ENCODE measurements at places on chromosomes 1 and 21.

DNA sequence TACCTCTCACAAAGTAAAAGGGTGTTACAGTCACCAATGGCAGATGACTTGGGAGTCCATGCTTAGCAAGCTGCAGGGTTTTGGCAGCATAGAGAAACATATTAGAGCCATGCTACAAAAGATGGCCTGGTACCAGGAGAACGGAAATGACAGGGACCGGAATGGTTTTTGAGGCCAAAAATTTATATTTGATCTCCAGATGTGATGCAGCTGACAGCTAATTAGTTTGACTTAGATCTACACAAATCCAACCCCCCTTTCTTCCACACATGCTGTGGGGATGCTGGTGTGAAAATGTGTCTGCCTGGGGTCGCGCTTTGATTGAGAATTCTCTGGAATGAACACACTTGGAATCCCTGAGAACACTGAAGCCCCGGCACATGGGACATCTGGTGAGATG is 26.5 kb downstream of the SYF2 start:
- DNase-seq: no peak

DNA sequence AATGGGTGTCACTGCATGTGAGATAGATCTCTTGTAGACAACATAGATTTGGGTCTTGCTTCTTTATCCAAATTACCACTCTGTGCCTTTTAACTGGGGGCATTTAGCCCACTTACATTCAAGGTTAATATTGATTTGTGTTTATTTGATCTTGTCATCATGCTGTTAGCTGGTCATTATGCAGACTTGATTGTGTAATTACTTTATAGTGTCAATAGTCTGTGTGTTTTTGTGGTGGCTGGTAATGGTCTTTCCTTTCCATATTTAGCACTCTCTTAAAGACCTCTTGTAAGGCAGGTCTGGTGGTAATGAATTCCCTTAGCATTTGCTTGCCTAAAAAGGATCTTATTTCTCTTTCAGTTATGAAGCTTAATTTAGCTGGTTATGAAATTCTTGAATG is 29.6 kb downstream of the ZNF691 start:
- peak; percentile 8 for DNase-seq

DNA sequence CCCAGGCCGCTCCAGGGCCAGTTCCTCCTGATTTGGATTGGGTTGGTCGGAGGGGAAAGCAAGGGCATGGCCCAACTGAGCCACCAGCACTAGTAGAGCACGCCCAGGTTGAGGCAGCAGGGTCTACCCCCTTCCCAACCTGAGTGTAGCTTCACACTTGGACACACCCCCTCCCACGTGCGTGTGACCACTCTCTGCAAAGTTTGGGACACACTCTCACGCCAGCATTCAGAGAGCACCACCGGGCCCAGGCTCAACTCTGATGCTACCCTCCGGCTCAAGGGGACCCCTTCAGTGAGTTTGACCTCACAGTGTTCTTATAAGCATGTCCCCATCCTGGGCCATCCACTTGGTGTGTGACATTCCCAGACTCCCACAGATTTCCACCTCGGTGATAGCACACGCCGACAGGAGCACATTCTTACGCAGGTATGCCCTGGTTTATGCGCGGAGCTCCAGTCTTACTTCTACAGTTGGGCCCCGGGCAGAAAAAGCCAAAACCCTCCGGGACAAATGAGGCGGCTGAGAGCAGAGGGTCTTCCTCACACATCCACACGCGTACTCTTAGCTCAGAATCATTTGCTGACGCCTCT is 3.0 kb upstream of the DMRTA2 start:
- no peak for DNase-seq

GRCh38 chr1:155004352-155005075 is 1.9 kb downstream of the ZBTB7B start:
- peak; percentile 31 for DNase-seq

DNA sequence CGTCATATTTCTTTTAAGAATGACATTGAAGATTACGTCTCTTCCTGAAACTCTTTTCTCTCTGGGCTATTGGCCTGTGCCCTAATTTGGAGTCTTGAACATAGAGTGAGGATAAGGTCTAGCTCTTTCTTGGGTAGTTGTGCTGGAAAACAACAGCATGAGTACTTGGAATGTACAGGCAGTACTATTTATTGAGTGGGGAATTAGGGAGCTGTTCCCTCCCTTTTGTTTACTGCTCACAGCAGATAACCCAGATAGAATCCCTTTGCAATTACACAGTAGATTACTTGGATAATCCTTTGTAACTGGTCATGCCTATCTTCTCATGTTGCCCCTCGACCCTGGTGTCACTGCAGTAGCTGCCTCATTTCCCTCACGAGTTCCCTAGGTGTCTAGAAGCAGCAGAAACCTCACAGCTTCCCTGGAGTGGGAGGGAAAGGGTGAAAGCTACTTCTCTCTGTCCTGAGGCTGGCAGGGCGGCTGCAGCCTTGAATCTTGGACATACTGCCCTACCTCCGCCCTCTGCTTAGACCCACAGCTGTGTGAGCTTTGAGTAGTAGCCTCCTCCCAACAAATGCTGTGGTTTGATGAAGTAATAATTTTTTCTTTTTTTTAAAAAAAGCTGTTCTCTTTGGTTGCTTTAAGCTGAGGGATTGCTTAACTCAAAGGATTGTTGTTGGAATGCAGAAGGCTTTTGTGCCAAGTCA is 70.6 kb downstream of the FGGY start:
- no peak for DNase-seq

DNA sequence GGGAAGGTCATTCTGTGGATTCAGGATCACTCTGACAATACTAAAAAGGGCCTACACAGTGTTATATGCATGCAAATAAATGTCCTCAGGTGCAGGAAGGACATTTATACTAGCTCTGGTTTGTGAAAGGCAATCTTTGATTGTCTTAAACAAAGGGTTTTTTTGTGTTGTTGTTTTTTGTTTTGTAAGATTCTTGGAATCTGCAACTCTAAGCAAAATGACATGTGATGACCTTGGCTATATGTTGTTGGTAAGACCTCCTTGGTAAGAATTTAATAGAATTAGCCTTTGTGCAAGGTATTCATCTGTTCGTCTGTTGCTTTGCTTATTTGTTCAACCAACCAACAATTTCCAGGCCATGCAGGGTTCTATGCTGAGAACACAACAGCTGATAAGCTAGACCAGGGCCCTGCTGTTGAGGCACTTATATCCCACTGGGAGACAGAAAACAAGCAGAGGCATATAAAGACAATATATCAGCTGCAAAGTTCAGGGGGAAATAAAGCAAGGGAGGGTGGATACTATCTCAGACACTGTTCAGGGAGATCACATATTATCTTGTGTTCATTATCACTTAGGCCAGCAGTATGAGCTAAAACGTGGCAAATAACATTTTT is 60.3 kb downstream of the FH start:
- no peak for DNase-seq
